Endothelial cell of umbilical vein (primary cell): ENCODE measurements at places on chromosomes 5 and 9.

DNA sequence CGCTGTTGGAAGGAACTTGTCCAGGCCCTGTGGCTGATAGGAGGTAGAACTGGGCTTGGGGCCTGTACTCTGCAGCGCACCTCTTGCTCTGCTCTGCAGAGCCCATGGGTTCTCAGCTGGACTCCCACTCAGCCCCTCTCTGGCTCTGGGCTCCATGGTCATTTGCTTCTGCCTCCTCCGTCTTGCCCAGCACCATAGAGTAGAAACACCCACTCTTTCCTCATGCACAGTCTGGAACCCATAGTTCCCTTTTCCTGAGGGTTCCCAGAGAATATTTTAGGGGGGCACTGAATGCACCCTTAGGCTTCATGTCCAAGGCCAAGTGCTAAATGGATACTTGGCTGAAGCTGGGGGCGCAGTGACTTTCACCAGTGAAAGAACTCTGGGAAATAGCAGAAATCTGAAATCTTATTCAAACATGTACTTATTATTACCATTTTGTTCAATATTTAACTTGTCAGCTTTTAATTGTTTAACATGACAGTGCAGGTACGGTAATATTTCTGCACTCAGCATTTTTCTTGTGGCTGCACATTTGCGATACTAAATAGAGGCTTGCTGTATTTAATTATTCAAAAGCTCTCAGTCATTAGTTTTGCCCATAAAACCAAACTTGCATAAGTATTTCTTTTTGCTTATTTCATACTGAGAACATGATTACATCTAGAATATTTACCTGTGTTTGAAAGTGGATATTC is 31.5 kb downstream of the GALNT12 start:
- DNase-seq, result no peak

- DNase-seq, result no peak
These were observed 1.5 kb upstream of the TMEM174 start for GRCh38 chr5:73171495-73171894.

- no peak for DNase-seq
These were observed 212.8 kb downstream of the MLLT3 start for GRCh38 chr9:20409321-20410092.

DNA sequence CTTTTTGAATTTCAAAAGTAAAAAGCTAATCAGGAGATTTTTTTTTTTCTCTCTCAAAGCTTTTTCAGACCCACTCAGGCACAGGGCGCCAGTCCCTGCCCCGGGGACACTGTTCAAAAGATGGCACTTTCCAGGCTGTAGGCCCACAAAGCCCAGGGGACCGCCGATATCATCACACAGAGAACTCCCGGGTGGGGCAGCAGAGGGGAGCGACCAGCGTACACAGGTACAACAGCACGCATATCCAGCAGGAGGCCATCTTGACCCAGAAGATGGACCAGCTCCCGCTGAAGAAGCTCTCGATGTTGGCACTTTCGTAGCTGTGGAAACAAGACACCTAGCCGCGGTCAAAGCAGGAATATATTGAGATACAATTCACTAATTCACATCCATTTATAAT is 108.3 kb downstream of the THBS4 start:
- DNase-seq, result no peak

- DNase-seq, result no peak
These were observed 2.3 kb downstream of the KCNMB1 start for GRCh38 chr5:170386743-170387395.

DNA sequence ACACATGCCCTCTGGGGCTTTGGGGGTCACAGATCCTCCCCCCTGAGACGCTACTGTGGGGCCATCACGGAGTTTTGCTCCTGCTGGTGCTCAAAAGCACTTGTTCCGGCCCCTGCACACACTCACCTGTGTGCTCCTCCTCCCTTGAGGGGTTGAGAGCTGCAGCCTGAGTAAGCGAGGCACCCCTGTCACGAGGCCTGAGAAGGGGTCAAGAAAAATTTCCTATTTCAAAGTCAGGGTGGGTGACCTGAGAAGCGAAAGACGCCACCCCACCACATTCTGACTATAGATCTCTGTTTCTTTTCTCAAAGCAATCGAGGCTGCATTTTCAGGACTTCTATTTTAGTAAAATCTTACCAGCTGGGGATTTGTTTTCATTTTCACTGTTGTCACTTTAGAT is 138.5 kb downstream of the DCP2 start:
- DNase-seq, result no peak

DNA sequence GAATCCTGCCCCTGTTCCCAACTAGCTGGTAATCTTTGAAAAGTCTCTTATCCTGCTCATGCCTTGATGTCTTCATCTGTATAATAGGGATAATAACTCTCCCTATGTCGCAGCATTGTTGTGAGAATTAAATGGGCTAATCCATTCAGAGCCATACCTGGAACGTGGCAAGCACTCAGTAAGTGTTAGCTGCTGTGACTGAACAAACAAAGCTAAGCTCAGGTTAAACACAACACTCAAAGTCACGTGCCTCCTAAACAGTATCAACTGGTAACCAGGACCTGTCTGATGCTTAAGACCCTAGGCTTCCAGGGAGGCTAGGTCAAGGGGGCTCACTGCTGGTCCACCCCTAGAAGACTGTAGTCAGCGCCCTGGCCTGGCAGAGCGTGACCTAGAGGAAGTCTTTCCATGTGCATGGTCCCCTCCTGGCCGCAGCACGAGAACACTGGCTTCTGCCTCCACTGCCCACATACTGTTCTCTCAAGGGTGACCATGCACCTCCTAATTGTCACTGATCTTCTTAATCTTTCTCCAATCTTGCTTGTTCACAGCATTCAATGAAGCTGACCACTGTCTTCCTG is 211.1 kb downstream of the TTLL11 start:
- DNase-seq, result no peak

GRCh38 chr9:95134457-95134881 is 183.0 kb downstream of the FANCC start:
- DNase-seq, result no peak

DNA sequence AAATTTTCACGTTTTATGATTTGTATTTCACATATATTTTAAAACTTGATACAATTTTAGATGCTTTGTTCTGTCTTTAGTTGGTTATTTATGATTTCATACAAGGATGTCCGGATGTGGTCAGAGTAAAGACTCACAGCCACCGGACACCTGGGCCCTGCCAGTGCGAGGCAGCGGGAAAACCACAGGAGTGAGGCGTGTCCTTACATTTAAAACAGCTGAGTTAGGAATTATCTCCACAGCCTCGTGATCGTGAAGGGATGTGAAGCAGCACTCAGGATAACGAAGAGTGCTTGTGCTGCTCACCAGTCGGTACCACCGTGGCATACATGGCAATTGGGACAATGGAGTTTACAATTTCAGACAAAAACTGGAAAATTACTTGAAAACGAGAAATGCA is 14.0 kb downstream of the SNX18 start:
- no peak for DNase-seq

- DNase-seq, result no peak
These were observed 70.5 kb downstream of the MLLT3 start for GRCh38 chr9:20551835-20552234.

DNA sequence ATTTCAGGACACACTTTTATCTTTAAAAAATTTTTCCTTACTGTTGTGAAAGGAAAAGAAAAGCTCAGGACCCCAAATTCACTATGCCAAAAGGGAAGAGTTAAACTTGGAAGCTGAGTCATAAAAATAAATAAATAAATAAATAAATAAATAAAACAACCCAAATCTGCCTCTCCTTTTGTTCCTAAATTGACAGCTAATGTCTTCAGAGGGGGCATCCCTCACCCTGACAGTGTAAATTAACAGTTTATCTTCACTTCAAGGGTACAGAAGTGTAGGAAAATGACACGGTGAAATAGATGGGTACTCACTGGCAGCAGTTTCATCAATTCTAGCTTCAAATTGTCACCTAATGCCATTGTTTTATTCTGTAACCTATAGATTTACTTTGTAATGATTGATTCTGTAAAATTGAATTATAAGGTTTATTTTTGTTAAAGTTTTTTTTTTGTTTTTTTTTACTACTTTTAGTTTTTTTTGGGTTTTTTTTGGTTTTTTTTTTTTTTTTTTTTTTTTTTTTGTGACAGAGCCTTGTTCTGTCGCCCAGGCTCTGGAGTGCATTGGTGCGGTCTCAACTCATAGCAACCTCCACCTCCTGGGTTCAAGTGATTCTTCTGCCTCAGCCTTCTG is 18.5 kb upstream of the ANXA1 start:
- peak; percentile 52 for DNase-seq

GRCh38 chr5:38339446-38339845 is 81.1 kb downstream of the EGFLAM start:
- no peak for DNase-seq

DNA sequence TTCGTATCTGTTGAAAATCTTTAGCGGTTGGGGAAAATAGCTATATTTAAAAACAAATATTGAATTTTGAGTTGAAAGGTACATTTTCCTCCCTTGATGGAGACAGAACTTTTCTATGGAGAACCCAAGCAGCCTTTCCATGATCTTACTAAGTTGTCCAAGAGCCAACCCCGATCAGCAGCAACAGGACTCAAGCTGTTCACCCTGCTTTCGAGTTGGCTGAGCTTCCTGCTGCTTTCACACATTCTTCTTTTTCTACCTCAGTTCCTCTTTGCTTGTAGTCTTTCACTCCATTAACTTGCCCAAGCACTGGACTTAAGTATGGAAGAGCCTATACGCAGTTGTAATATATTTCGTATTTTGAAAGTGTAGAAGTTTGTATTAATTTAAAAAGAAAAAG is 59.4 kb downstream of the IL6ST start:
- no peak for DNase-seq

DNA sequence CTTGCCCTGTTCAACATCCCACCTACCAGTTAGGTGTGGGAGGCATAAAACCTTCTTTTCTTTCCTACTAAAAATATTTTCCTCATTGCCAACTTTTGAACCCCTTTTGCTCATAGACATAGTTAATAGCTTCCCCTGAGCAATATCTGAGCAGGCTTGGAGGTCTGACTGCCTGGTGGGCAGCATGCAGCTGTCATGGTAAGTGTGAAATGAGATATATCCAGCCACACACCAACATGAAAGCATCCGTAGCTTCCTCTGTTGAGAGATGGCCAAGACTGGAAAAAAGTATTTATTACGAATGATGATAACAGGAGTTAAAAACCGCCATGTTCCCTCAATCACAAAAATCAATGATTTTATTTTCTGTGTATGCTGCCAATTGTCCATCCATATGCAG is 190.1 kb downstream of the TMEM38B start:
- no peak for DNase-seq

- no peak for DNase-seq
These were observed 17.6 kb upstream of the MARCHF6 start for GRCh38 chr5:10335711-10336470.

- no peak for DNase-seq
These were observed 123.4 kb downstream of the NXNL2 start for GRCh38 chr9:88658311-88658822.

DNA sequence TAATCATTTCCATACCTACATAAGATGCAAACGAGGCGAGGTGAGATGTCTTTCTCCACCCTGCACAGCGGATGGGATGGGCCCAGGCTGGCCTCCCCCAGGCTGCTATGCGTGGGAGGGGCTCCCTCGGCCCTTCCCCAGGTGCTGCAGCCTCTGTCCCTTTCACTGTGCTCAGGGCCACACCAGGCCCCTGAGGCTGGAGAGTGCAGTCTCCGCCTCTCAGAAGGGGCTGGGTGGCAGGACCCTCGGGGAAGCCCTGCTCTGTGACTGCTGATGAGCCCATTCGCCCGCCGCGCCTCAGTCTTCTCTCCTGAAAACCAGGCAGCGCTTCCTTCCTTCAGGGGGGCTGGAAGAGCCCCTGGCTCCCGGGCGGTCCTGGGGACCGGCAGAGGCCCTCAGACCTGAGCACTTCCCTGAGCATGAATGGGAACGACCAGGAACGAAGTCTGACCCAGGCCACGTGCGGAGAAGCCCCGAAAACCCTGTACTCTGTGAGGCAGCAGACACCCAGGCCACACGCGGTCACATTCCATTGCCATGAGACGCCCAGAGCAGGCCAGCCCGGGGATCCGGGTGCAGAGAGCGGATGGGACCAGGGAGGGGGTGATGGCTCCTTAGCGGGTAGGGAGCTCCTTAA is 21.9 kb upstream of the NOTCH1 start:
- no peak for DNase-seq

DNA sequence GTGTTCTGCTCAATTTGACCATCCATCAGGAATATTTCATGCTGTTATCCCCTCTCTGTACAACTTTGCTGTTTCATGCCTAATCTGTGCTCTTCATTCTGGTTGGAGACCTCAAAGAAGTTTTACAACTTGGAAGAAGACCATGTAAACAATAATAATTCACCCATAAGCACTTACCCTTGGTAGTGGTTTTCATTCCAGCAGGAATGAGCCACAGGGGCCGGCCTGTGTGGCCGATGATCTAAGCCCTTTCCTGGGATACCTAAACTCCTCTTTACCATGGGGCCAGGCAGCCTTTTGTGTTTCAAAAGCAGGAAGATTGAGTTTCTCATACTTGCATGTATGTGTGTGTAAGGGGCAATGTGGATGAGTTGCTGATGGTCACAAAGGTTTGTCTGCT is 165.0 kb downstream of the FGF1 start:
- DNase-seq, result no peak

DNA sequence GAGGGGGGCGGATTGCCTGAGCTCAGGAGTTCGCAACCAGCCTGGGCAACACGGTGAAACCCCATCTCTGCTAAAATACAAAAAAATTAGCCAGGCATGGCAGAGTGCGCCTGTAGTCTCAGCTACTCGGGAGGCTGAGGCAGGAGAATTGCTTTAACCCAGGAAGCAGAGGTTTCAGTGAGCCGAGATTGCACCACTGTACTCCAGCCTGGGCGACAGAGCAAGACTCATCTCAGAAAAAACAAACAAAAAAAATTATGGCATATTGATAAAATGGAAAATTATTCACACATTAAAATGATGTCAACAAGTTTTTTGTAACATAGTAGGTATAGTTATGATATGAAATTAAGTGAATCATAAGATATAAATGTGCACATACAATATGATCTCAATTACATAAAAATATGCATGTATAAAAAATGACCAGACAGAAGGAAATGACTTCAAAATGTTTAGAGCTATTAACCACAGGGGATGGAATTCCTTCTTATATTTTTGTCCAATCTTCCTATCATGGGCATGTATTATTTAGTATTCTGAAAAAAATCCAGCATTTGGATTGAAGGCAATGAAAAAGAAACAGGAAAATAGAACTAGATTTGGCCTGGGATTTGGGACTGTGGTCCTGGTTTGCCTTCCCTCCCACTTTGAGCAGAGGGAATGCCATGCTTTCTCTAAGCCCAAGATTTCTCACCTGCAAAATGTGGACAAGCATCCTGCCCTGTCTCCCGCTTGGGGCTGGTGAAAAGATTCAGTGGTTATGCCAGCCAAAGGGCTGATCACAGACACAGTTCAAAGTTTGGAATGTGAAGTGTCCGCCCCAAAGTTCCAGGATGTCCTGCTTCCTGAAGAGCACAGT is 19.5 kb downstream of the SPAAR start:
- DNase-seq, result no peak

GRCh38 chr5:2742921-2743679 is 8.4 kb downstream of the IRX2 start:
- no peak for DNase-seq
